Amniotic stem cell (primary cell): ENCODE measurements at places on chromosomes 7 and 10.

GRCh38 chr7:17183630-17184328, 114.7 kb upstream of the AHR start:
- no peak for DNase-seq

DNA sequence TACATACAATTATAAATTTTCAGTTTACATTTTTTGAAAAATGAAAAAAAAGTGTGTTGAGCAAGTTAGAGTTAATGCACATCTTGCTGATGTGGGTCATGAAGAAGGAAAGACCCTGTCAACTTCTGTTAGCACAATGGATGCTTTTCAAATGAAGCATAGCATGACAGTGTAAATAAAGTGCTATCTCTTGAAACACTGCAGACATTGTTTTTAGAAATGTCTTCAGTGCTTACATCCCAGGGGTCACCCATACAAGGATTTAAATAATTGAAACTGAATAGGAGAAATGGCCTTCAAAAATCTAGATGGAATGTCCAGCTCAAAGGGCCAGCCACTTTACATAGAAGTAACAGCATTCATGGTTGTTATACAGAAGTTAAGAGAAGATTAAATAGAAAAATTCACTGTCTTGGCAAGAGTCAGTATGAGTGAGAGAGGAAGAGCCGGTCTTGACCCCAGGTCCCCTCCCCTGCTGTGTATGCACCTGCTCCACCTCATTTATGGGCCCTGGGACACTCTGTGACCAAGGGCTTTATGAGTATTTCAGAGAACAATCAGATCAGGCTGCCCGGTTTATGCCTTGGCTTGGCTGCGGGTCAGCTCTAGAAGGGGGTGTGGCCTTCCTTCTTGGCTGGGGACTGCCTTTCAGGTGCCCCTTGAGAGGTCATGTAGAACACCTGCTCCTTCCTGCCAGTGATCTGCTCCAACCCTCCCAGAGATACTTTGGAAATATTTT, 237.7 kb upstream of the TMEM72 start:
- DNase-seq = no peak

- no peak for DNase-seq
Measured at GRCh38 chr7:36289833-36290661, 99.6 kb upstream of the ANLN start.

GRCh38 chr10:6337382-6337781, 134.7 kb downstream of the PFKFB3 start:
- DNase-seq = no peak

DNA sequence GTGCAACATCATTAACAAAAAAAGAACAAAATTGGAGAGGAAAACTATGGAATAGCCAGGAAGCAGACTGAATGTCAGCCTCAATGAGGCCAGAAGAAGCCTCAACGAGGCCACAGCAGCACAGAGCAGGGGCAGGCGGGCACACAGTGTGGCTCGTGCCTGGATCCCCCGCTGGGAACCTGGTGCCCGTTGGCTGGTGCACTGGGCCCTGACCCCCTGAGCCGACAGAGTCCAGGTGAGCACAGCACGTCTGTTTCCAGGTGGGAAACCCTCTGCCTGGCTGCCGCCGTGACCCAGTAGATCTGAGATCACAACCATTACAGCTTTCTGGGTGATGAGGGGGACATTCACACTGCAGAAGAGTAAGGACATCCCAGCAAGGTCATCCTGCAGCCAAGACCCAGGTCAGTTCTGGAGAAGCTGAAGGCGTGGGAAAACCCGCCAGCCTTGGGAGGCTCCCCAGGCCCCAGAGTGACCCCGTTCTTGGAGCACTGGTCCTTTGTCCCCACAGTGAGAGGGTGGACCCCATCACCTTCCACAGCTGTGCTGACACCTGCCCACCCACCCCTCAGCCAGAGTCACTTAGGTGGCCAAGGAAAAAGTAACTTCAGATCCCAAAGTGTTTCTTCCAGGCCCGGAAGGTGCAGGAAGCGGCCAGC, 222.1 kb downstream of the ADARB2 start:
- DNase-seq = no peak

GRCh38 chr7:125184801-125185200, 255.2 kb upstream of the POT1 start:
- no peak for DNase-seq
